ENCODE measurements at places on chromosomes 4 and X. TPM values are rescaled to one million over a fixed set of nuclear protein-coding genes. Genes with fewer than 3 reads are reported as not detected.

Gene H2BW1
- not detected for total RNA-seq

Gene SH2D1A
- not detected for total RNA-seq

Gene ATOH1
- not detected for total RNA-seq

Gene GAGE2A
- total RNA-seq = not detected

Gene RAB9A
- 34.8 TPM for total RNA-seq

Gene COL25A1
- not detected for total RNA-seq

Gene ANTXR2
- total RNA-seq = 4.1 TPM

Gene SPIN2A
- total RNA-seq = 0.11 TPM

Gene REELD1
- total RNA-seq = not detected

Gene ETDB
- not detected for total RNA-seq

Gene TMPRSS11A
- total RNA-seq = not detected

Gene MAGEA6
- total RNA-seq = 12.0 TPM

Gene HSFX4
- not detected for total RNA-seq

Gene VGLL1
- total RNA-seq = not detected

Gene FAM47A
- not detected for total RNA-seq

Gene PPBP
- total RNA-seq = 0.38 TPM

Gene FAM149A
- 1.3 TPM for total RNA-seq

Gene RENBP
- total RNA-seq = 0.09 TPM

Gene DMD
- total RNA-seq = 0.05 TPM

Gene C1GALT1C1
- 31.2 TPM for total RNA-seq

Gene DUSP9
- 1.8 TPM for total RNA-seq

Gene SPOCK3
- 0.40 TPM for total RNA-seq

Gene NWD2
- not detected for total RNA-seq

Gene NLRP2B
- not detected for total RNA-seq

Gene PHOX2B
- not detected for total RNA-seq

Gene ZCCHC18
- total RNA-seq = 0.17 TPM

Gene LNX1
- total RNA-seq = 0.03 TPM

Gene SPANXB1
- total RNA-seq = 2.0 TPM

Gene CCSER1
- not detected for total RNA-seq

Gene KCTD8
- not detected for total RNA-seq

Gene WAS
- total RNA-seq = 0.19 TPM

Gene SSX2B
- not detected for total RNA-seq

Gene SOWAHD
- total RNA-seq = not detected

Gene DRD5
- not detected for total RNA-seq

Gene SLC6A8
- 11.4 TPM for total RNA-seq

Gene CYSLTR1
- not detected for total RNA-seq

Gene TMSB15C
- total RNA-seq = 0.16 TPM

Gene TRIML2
- total RNA-seq = 39.1 TPM

Gene KLF8
- total RNA-seq = 0.02 TPM

Gene ERVMER34-1
- 0.37 TPM for total RNA-seq

Gene ZMAT1
- total RNA-seq = 0.05 TPM

Gene UNC5C
- not detected for total RNA-seq

Gene SPATA4
- 0.19 TPM for total RNA-seq

Gene LIMCH1
- 39.7 TPM for total RNA-seq

Gene GUCY1A1
- not detected for total RNA-seq

Gene NCAPG
- 22.6 TPM for total RNA-seq

Gene EDA2R
- 13.5 TPM for total RNA-seq

Gene CXCL1
- total RNA-seq = 9.5 TPM

Gene FRAS1
- total RNA-seq = 1.7 TPM

Gene CCKAR
- total RNA-seq = not detected

Gene PNMA5
- not detected for total RNA-seq

Gene MAGEA2
- 0.16 TPM for total RNA-seq

Gene DTHD1
- not detected for total RNA-seq

Gene AR
- 2.7 TPM for total RNA-seq
